ENCODE measurements at places on chromosomes 16 and 17.

DNA sequence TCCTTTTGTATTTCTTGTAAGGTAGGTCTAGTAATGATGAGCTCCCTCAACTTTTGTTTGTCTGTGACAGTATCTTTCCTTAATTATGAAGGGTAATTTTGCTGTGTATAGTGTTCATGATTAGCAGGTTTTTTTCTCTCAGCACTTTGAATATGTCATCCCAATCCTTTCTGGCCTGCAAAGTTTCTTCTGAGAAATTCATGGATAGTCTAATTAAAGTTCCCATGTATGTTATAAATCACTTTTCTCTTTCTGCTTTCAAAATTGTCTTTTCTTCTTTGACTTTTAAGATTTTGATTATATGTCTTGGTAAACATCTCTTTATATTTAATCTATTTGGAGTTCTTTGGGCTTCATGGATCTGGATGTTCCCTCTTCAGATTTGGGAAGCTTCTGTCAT, 54.3 kb upstream of the ZKSCAN2 start:
- DNase-seq: no peak

DNA sequence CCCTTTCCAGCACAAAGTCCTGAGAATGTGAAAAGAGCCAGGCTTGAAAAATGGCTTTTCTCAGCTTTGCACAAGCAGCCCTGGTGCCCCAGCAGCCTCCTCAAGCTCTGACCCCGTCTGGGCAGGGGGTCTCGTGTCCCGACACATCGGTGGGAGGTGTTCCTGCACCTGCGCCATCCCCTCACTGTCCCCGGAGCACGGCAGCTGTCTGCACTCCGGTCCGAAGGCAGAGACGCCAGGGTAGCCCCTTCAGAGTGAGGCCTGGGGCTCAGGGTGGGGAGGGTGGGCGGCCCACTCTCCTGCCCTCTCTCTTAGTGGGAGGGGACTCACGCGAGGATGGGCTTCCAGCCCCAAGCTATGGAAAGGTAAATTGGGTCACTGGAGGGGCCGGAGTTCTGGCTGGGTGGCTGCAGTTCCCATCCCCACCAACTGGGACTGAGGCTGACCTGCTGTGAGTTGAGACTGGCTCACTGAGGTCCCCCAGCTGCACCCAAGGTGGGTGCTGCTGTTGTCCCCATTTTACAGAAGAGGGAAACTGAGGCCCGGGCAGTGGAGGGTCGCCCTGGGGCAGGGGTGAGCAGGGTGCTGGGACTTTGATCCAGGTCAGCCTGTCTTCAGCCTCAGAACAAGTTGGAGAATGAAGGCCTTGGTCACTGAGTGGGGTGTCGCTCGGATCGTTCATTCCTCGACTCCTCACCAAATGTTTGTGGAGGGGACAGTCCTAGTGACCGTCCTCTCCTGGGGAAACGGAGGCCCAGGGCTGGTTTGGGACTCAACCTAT, 2.3 kb upstream of the BAIAP3 start:
- DNase-seq: no peak

- no peak for DNase-seq
Observed at GRCh38 chr16:55530316-55530856, 21.5 kb downstream of the LPCAT2 start.

DNA sequence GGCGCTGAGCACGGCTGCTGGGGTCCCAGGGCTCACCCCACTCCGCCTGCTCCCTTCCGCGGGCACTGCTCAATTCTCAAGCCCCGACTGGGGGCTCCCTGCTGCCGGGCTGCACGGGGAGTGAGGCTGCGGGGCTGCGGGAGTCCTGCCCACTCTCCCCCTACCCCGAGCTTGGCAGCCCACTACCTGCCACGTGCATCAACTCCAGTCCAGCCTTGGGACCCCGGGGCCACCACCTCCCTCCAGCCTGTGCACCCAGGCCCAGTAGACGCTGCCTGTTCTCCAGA, 43.3 kb upstream of the SSTR5 start:
- no peak for DNase-seq

- no peak for DNase-seq
Observed at GRCh38 chr17:70621566-70621965, 452.2 kb downstream of the KCNJ2 start.

DNA sequence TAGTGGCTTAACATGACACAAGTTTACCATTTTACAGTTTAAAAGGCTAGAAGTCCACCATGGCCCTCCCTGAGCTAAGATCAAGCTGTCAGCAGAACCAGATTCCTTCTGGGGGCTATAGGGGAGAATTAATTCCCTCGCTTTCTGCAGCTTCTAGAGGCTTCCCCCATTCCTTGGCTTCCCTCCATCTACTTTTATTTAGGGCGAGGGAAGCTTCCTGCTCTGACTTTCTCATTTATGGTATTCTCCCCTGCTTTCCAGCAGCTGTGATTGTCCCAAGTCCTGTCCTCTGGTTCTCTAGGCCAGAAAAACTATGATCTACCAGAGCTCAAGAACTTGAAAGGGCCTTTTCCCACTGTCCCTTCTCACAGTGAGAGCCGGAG, 4.3 kb downstream of the CETP start:
- no peak for DNase-seq

Data from hematopoietic multipotent progenitor cell treated with erythropoietin and hydrocortisone succinate and interleukin-3 and kit ligand, for 4 days (in vitro differentiated cells).